AML-193 (cell line): ENCODE measurements at places on chromosomes 4 and X.

DNA sequence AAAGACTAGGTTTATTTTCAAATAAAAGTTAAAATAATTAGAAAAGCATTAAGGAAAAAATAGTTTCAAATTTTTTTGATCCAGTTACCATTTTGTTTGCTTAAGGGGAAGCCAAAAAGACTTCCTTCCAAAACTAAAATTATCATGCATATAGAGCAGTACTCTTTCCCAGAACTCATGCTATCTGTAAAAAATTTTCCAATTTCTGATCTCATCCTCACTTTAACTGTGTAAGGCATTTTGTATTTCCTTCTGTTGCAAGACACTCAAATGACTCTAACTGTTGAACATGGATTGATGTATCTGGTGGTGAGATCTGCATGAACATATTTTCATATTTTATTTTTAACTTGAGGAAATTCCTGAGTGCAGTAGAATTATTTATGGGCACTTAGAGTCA lies 150.1 kb downstream of the ADAM29 start:
- no peak for DNase-seq

DNA sequence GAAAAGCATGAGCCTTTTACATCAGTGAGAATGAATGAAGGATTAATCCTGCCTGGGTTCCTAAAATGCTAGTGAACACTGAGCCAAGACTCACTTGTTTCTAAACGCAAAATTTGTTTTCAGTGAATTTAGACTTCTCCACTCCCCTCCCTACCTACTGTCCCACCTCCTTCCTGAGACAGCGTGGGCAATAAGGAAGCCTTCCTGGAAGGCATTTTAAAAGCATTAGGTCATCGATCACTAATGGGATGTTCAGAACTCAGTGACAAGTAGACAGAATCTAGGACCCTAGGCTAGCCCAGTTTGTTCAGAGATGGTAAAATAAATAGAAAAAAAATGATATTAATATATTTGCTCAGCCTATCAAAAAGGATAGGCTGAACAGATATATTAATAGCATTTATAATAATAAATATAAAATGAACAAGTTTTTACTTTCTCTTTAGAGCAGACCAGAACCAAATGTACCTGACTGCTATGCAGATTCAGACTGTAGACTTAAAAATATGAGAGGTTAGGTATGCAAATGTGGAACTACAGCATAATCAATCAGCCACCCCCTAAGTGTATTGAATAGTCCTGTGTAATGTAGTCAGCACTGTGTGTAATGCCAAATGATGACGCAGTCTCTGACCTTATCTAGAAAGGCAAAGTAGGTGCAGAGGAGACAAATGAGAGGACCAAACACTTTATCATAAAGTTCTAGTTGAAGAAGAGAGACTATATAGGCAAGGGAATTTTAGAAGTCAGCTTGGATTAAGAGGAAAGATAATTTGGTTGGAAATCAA lies 331.1 kb downstream of the GPAT3 start:
- no peak for DNase-seq

DNA sequence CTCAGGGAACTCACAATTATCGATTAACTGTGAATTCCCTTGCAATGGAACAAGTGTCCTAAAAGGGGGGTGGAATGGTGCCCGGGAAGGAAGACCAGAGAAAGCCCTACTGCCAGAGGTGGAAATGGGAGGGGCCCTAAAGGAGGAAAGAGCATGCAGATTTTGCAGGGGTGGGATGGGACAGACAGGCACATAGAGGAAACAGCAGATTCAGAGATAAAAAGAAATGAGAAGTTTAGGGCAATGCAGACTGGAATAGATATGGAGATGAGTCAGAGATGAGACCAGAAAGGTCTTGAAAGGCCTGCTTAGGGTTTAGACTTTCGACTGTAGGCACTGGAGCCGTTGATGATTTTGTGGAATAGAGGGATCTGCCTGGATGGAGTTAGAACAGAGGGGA lies 57.4 kb upstream of the PITX2 start:
- no peak for DNase-seq

GRCh38 chr4:102217345-102217744 lies 127.9 kb downstream of the SLC39A8 start:
- DNase-seq = no peak

GRCh38 chr4:170106900-170107299 lies 17.1 kb upstream of the AADAT start:
- DNase-seq = no peak

DNA sequence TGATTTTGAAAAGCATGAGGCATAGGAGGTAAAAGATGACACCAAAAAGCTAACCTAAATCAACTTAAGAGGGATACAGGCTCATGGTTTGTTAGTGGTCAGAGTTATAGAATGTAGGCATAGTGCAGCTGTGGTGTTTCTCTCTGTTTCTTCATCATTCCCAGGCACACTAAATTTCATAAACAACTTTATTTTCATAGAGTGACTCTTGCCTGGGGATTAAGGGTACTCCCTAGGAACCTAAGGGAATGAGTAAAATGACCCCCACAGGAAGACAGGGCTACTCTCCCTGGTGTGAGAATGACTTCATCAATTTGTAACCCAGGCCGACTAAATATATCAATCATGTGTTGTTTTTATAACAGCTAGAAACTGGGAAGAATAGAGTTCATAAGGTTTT lies 11.1 kb downstream of the FABP2 start:
- DNase-seq = no peak

GRCh38 chr4:155672342-155672741 lies 5.7 kb downstream of the GUCY1A1 start:
- DNase-seq = no peak

DNA sequence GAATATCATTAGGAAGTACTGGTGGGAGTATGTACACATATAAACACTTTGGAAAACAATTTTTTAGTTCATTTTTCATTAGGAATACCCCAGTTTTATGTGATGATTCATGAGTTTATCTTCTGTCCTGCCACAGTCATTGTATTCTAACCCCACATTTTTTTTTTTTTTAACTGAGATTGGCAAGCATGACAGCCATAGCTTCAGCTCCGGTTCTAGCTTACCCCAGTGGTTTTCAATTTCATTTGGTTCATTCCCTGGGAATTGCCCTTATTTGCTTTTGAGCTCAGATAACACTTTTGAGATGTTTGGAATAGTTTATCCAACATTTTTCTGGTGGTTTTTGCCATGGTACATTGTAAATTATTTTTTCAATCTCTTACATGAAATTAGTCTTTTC lies 21.0 kb upstream of the FMR1 start:
- DNase-seq = no peak

DNA sequence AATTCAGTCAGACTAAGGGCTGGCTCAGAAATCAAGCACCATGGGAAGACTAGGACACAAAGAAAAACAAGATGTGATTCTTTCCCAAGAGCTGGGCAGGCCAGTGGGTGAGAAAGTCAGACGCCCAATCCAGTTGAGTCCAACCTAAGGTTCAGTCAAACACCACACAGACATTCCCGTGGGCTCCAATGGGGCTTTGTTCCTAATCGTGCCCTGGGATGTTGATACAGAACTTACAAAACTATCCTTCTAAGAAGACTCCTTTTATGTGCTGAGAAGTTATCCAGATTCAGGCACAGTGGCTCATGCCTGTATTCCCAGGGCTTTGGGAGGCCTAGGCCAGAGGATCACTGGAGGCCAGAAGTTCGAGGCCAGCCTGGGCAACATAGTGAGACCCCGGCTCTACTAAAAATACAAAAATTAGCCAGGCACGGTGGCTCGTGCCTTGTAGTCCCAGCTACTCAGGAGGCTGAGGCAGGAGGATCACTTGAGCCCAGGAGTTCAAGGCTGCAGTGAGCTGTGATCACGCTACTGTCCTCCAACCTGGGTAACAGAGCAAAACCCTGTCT lies 3.7 kb downstream of the BLOC1S4 start:
- DNase-seq = no peak

GRCh38 chr4:159682996-159683395 lies 580.1 kb downstream of the RAPGEF2 start:
- DNase-seq = no peak

GRCh38 chr4:110132816-110133719 lies 65.3 kb downstream of the ELOVL6 start:
- no peak for DNase-seq

- DNase-seq = no peak
These were observed 23.7 kb downstream of the RP2 start for GRCh38 chrX:46860557-46860956.

DNA sequence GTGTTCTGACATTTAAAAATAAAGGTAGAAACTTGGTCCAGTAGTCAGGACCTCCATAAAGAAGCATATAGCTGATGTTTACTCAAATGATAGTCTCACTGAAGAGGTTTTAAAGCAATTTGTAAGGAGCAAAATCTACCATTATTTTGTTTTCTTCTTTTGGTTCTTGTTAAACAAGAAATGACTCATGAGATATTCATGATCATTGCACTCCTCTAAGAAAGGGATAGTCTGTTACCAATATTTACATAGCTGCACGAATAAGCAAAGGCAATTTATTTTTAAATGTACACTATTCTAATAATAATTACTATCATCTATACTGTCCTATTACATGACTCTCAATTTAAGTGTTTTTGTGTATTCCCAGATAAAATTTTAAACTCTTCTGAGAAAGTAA lies 397.9 kb downstream of the FAM47B start:
- DNase-seq = no peak

GRCh38 chr4:86132468-86132867 lies 227.4 kb downstream of the MAPK10 start:
- no peak for DNase-seq

DNA sequence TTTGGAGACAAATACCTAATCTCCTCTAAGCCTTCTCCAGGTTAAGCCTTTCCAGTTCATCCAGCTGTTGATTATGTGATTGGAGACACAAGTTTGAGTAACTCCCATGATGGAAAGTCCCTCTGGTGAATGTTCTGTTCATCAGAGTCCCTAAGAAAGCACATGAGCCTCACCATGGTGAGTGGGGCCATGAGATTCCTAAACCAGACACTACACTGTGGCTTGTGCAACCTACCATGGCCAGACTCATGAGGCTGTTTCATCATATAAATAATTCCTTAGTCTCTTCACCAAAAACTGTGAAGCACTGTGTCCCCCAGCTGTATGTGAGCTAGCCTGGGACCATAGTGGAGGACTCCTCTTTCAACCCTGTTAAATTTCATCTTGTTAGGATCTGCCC lies 14.4 kb downstream of the PKD2 start:
- DNase-seq = no peak

DNA sequence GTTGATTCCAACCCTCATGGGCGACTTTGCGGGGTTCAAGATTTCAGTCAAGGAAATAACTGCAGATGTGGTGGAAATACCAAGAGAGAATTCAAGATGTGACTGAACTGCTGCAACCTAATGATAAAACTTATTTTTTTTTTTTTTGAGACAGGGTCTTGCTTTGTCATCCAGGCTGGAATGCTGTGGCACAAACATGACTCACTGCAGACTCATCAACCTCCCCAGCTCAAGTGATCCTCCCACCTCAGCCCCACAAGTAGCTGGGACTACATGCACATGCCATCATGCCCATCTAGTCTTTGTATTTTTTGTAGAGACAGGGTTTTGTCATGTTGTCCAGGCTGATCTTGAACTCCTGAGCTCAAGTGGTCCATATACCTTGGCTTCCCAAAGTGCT lies 19.5 kb upstream of the WDFY3 start:
- no peak for DNase-seq

- no peak for DNase-seq
These were observed 50.0 kb downstream of the WFS1 start for GRCh38 chr4:6319530-6320150.

DNA sequence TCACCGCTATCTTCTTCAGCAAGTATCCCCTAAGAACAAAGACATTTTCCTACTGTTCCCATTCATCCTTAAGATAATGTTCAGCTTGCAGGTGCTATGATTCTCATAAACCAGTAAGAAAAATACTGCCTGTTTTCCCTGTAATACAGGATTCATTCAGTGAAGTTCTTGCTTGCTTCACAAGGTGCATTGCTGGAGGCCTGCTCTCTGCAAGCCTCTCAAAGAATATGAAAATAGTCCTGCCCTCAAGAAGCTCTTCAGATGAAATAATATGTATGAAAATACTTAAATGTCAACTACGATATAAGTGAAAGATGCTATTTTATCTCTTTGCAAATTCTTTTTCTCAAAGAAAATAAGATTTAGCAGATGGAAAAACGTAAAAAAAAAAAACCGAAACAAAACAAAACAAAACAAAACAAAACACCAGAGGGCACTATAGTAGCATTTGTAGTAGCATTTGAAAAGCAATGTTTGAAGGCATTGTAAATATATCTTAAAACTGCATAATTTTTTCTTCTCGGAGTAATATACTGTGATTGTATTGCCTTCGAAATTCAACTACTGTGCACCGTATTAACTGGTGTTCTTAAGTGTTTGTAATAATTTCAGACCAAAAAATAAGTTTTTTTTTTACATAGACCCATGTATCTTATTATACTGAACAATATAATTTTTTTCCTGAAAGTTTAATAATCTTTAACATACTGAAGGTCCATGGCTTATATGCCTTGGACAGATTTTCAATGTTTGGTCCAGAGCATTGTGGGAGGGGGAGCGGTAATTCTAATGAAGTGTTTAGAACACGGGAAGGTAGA lies 26.0 kb downstream of the ADH4 start:
- DNase-seq = peak; percentile 2

DNA sequence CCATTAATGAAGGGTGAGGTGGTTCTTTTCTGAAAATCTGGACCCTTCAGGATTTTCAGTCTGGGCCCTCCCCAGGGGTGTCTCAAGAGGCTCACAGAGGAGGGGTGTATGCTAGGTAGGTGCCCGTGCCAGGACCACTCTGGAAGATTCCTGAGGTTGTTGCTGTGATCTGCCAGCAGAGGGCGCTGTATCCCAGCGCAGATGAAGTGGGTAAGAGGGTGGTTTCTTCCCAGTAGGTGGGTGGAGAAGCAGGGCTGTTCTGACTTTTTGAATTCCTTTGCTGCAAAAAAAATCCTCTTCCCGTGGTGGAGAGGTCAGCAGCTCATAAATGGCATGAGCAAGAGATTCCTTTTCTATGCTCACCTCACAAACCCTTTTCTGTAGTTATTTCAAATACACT lies 51.1 kb downstream of the SCML1 start:
- no peak for DNase-seq

DNA sequence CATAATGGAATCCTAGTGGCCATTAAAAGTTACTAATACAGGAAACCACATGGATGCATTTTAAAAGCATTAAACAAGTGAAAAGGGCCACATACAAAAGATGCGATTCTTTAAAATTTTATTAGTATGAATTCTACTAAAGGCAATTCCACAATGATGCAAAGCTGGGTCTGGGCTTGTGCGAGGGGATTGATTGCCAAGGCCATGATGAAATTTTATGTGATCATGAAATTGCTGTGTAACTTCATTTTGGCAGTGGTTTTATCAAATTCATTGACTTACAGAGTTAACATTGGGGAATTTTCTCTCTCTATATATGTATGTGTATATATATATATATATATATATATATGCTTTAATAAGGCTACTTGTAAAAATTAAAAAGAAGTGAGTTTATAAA lies 1142.5 kb upstream of the IGFBP7 start:
- DNase-seq = no peak

- DNase-seq = no peak
These were observed 1030.3 kb upstream of the LCORL start for GRCh38 chr4:19051831-19052230.

- no peak for DNase-seq
These were observed 37.4 kb downstream of the PPA2 start for GRCh38 chr4:105436414-105436813.
